Stimulated activated naive CD8-positive, alpha-beta T cell treated with anti-CD3 and anti-CD28 coated beads, Interleukin-15, amount 100 ng/mL, for 72 hours (primary cell): ENCODE measurements at places on chromosomes 2 and 18.
A peak's percentile ranks its signal among the peaks of the same experiment; 100 is the strongest.

- DNase-seq, result no peak
Observed at GRCh38 chr2:241891315-241891987, 21.9 kb downstream of the RTP5 start.

GRCh38 chr2:74372674-74373073 lies 7.4 kb downstream of the DCTN1 start:
- no peak for DNase-seq

DNA sequence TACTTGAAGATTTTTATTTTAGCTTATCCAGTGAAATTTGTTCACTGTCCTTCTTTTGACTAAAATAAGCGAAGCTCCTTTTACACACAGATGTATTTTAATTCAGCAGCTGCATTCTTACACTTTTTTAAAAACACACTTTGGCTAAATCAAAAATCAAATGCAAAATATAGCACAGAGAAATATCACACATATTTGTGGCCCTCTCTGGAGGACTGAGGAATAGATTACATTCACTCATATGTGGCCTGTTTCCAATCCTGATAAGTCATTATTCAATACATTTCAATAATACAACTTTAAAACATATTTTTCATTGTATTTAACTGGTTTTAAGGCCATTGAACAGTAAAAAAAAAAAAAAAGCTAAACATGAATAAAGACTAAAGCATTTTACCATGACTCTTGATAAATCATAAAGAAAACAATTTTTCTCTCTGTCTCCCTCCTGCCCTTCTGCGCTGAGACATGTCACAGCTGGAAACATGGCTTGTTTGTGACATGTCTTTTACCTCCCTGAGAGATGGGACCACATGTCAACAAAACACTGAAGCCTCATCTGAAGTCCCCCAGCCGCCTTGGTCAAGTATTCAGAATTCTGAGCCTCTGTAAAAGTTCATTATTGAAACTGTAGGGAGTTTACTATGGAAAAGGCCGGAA lies 221.0 kb downstream of the ZNF407 start:
- DNase-seq, result no peak

DNA sequence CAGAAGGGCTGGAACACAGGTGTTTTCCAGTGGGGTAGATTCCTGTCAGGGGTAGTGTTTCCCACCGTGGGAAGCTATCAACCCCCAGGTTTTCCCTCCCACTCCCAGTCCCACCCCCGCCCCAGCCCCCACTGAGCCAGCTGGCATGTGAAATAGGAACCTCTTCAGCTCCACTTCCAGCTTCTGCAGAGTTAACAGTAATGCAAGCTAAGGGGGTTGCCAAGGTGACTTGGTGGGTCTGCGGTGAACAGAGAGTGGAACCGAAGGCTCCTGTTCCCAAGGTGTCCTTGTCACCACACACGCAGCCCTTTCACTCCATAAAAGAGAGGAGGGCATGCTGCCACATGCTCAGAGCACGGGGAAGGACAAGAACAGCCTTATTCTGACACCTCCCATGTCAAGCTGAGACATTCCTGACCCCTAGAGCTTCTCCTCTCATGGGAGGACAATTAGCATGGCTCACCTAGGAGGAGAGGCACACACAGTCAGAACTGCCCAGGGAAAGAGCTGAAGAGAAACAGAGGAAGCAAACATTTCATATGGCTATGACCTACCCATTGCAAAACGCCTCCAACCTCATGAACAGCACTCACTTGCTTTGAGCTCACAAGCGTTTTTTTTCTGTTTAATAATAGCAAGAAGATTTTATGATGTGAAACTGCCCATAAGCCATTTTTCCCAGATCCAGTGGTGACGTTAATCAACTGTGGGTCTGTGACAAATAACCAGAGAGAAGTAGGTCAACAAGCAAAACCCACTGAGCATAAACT lies 39.8 kb upstream of the TBC1D8 start:
- DNase-seq, result no peak

DNA sequence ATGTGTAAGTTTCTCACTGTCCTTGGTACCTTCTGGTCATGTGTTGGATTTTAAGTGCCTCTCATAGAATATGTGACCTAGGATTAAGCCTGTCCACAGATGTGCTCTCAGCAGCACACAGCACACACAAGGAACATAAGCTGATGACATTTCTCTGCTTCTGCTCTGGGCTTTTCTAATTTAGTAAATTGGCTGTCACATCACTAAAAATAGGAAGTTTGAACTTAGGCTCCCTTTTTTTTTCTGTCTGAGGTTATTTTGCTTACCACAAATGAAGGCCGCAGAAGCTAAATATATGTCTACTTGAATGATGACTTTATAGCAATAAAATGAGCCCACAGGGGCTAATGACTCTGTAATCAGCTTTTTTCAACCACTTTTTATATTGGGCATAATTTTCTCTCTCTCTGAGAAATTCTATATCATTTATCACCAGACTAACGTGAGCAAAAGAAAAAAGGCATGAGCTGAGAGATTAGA lies 150.2 kb upstream of the KLHL14 start:
- no peak for DNase-seq

- DNase-seq, result no peak
Observed at GRCh38 chr2:74646834-74647482, 1.2 kb downstream of the M1AP start.

DNA sequence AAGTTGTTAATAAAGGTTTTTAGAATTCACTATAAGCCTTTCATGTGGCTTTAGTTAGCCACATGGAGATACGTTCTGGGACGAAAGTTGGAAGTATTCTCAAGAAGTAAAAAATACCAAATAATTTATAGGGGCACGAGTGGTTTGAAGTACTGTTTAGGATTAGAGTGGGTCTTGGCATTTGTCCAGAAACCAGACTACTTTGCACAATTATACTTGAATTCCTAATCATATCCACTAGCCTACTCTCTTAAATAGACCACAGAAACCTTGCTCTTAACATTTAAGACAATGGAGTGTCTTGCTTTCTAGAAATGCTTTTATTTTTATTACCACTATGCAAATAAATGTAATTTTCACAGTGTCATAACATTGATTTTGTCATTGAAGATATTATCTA lies 44.6 kb downstream of the UBE2E3 start:
- DNase-seq, result no peak

DNA sequence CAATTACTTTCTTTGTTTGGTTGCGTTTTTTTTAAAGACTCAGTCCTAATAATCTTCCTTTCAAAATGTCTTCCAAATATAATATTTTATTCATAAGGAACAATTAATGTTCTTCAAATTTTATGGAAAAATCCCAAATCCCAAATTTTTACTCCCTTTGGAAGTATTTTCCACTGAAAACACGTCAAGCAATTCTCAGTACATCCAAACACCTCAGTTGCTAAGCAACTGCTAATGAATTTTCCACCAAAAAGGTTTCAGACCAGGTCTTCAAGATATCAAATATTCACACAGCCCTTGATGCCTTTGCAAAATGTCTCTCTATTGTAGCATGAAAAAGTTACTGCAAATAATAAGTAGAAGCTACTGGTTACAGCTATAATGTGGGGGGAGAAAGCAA lies 140.1 kb downstream of the DSEL start:
- DNase-seq, result no peak

DNA sequence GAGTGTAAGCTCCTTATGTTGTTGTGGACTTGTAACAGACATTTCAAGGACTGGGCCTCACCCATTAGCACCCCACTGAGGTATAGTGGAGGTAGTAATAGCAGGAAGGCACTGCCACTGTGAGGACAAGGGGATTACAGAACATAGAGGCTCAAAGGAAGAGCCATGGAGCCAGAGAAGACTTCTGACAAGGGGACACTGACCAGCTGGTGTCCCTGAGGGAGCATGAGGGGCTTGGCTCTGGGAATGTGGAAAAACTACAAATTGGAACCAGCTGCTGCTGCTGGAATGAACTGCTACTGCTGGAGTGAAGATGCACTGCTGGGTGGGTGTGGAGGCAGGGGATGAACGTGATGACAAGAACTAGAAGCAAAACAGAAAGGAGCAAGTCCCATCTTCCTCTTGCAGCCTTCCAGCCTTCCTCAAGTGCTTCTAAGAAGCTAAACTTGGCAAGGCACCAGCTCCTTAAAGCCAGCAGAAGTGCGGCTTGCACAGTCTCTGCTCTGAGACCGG lies 167.3 kb upstream of the NOSTRIN start:
- DNase-seq, result no peak

GRCh38 chr2:178479275-178479616 lies 846 bp upstream of the FKBP7 start:
- no peak for DNase-seq

DNA sequence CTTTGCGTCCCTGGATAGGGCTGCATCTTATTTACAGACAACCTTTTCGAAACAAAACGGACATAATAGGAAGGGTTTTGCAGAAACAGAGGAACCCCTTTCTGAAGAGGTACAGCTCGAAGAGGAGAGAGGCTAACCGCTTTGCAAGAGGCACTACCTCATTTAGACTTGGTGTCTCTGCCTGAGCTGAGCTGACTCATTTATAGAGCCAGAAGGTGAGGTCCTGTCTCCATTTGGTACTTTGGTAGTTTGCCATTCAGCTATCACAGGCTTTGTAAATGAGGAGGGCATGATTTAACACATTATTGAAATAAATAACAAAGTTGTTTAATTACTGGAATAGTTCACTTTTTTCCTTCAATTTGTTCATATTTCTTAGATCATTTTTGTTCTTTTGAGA lies 2.2 kb upstream of the NXPH2 start:
- no peak for DNase-seq

DNA sequence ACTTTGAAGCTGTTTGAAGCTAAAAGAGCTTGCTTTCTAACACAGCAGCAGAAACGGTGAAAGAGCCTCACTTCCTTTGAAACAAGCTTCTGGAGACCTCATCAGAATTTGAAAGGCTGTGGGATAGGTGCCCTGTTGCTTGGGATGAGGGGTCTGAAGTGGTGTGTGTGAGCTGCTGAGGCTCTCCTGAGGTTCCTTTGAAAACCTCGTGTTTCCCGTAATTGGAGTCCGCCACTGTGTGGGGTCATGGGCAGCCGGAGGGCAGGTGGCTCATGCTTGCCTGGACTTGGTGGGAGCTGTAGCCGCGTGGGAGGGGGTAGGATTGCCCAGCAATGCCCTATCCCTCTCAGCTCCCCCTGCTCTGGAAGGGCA lies 34.4 kb downstream of the CABLES1 start:
- no peak for DNase-seq

- DNase-seq, result peak; percentile 13
Observed at GRCh38 chr2:156476850-156477206, 40.6 kb downstream of the GPD2 start.

DNA sequence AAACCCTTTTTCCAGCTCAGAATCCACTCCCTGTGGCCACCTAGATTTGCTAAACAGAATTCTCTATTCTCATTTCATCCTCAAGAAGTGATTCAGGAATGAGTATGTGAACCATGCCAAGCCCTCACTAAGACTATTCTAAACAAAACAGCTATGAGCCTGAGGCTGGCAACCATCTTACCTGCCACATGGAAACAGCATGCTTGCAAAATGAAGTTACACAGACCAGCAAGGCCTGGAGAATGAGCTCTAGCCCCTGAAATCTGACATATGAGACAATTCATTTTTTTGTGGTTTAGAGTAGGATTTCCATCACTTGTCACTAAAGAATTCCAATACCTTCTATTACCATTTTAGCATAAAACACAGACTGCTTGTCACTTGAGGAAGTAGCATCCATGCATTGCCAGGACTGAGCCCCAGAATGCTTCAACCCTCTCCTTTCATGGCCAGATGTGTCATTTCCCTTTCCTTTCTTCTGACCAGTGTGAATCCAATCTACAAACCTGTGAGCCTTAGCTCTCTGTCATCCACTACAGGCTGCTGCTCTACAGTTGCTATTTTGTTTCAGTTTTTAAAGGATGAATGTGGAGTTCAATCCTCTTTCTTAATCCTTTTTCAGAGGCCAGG lies 744.3 kb upstream of the ACVR2A start:
- no peak for DNase-seq

GRCh38 chr2:67217398-67217797 lies 179.7 kb upstream of the ETAA1 start:
- DNase-seq, result no peak

DNA sequence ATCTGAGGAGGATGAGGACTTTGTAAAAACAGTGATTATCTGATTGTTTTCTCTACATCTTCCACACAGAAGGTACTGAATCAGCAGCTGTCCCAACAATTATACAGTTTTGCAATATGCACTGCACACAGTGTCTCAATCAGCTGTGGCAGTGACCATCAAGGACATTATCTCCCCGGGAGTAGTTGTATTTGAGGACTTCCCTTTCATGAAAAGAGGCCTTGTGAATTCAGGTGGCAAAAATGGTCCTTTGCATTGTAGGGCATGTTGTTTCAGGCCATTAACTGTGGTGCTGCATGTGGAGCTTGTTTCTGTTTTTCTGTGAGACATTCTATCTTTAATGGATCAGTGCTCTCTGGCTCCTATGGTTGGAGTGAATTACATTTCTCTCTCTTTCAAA lies 779.4 kb upstream of the FSHR start:
- DNase-seq, result no peak

GRCh38 chr2:45841752-45842407 lies 190.4 kb downstream of the PRKCE start:
- DNase-seq, result no peak

- DNase-seq, result no peak
Observed at GRCh38 chr2:175887776-175888175, 114.3 kb downstream of the LNPK start.

GRCh38 chr2:109474319-109474825 lies 139.4 kb downstream of the SEPTIN10 start:
- DNase-seq, result no peak

DNA sequence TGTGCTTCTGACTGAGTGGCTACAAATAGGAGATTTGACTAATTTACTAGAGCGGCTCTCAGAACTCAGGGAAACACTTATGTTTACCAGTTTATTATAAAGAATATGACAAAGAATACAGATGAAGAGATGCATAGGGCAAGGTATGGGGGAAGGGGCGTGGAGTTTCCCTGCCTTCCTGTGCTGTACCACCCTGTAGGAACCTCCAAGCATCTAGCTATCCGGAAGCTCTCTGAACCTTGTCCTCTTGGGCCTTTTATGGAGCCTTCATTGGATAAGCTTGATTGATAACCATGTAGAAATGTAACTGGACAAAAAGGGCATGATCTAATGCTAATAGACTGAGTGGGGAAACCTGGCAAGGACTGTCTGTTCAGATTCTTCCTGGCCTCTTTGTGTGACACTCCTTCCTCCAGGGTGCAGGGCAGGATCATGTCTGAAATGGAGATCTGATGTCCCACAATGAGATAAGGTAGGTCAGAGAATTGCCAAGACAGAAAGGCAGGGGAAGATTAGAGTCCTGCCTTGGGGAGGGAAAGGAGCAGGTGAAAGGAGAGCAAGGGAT lies 101.8 kb upstream of the NPAS2 start:
- no peak for DNase-seq
